GM12878 (cell line): ENCODE measurements at places on chromosomes 7 and 10.
A peak's percentile ranks its signal among the peaks of the same experiment; 100 is the strongest.

DNA sequence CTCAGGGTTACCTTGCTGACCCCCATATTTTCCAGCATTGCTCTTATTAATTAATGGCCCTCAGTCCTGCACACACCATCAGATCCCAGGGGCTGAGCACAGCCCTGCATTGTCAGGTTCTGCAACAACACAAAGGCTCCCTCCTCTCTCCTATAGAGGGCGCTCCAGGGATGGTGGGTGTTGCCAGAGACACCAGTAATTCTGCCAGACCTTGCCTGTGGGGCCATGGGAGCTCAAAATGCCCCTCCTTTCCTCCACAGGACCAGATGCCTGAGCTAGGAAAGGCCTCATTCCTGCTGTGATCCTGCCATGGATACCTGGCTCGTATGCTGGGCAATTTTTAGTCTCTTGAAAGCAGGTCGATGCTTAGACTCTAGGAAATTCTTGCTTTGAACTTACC is 42.8 kb upstream of the PRSS58 start:
- DNase-seq = no peak

- DNase-seq = no peak
Measured at GRCh38 chr10:12844811-12845483, 156.6 kb downstream of the CCDC3 start.

DNA sequence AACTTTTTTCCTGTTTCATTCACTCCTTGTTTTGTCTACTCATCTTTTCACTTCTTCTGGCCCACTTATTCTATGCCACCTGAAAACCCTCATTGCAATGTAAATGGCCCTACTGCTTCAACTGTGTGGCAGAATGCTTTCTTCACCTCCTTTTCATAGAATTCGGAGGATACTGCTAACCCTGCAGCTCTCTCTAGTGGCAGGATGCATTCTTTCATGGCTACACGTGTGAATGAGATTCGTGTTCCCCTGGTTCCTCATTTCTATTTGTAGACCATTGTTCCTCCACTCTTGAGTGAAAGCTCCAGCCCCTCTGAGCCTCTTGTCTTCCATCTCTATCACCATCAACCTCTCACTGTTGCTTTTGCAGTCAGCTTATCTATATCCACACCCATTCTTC is 20.9 kb upstream of the CYP26C1 start:
- DNase-seq = peak; percentile 16

GRCh38 chr10:131048606-131049005 is 262.9 kb downstream of the TCERG1L start:
- no peak for DNase-seq
